ENCODE measurements at places on chromosomes 4 and X.
A peak's percentile ranks its signal among the peaks of the same experiment; 100 is the strongest.

DNA sequence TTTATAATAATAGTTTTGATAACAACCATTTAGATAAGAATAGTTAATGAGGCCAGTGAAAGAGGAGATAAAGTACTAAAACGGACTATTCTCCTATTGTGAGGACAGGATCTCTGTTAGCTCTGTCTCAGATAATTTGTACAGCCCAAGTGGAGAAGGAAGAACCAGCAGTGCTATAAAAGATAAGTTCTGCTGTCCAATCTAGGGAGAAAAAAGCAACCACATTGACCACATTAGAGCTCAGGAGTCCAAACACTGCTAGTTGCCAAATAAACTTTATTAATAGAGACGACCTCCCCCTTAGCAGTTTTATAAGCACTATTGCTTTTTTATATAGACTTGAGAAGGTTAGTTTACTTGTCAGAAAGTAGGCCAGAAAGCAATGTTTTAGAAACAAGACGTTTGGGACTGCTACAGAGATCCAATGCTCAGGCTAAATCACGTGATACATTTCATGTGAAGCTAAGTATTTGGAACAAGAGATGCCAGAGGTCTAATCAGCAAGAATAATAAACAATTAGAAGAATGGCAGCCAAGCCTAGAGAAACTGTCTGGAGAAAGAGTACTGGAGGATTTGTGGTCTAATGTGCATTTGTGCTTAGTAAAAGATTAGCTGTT is 15.9 kb downstream of the IL15 start:
- no peak for DNase-seq

DNA sequence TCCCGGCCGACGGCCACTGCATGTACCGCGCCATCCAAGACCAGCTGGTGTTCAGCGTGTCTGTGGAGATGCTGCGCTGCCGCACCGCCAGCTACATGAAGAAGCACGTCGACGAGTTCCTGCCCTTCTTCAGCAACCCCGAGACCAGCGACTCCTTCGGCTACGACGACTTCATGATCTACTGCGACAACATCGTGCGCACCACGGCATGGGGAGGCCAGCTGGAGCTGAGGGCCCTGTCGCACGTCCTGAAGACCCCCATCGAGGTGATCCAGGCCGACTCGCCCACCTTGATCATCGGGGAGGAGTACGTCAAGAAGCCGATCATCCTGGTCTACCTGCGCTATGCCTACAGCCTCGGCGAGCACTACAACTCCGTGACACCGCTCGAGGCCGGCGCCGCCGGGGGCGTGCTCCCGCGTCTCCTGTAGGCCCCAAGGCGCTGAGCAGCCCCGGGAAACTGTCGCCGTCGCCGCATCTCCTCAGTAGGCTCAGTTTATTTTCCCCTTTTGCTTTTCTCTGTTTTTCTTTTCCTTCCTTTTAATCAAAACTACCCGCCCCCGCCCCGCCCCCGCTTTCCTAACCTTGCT is 799 bp downstream of the OTUD6A start:
- no peak for DNase-seq

- DNase-seq, result peak; percentile 82
Observed at GRCh38 chr4:151644622-151645021, 116.2 kb downstream of the GATB start.

DNA sequence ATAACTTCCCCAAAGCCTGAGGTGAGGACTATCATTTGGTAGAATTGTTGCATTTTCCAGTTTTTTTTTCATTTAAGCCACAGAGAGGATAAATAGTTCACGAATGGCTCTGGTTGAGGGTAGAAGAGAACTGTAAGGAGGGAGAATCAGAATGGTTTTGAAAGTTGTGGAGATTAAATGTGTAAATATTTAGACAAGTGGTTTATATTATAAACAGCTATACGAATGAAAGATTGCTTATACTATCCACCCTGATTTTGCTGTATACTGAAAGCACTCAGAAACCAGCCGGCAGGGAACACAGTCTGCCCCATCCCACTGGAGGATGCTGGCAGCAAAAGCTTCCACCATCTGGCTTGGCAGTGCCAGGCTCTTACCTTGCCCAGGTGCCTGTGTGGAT is 341.1 kb downstream of the RAPGEF2 start:
- DNase-seq, result no peak

- no peak for DNase-seq
Observed at GRCh38 chr4:121651597-121651996, 45.2 kb downstream of the ANXA5 start.

GRCh38 chrX:35696760-35697234 is 101.3 kb upstream of the MAGEB16 start:
- no peak for DNase-seq

- DNase-seq, result no peak
Observed at GRCh38 chrX:147958291-147958690, 22.8 kb upstream of the FMR1NB start.

- no peak for DNase-seq
Observed at GRCh38 chrX:109990582-109991276, 12.2 kb upstream of the TMEM164 start.

- no peak for DNase-seq
Observed at GRCh38 chr4:65845199-65845773, 175.0 kb upstream of the EPHA5 start.

GRCh38 chrX:70293621-70294020 is 3.7 kb downstream of the KIF4A start:
- no peak for DNase-seq

Measured in Karpas-422 (cell line).